ENCODE measurements at places on chromosomes 1 and 21.

- no peak for DNase-seq
Measured at GRCh38 chr1:25832336-25833037, 12.7 kb downstream of the MTFR1L start.

- DNase-seq: no peak
Measured at GRCh38 chr1:4045397-4046010, 145.4 kb upstream of the C1orf174 start.

- DNase-seq: no peak
Measured at GRCh38 chr1:236753516-236753915, 41.6 kb upstream of the MTR start.

GRCh38 chr1:113983391-113983790 is 4.1 kb downstream of the OLFML3 start:
- DNase-seq: no peak

DNA sequence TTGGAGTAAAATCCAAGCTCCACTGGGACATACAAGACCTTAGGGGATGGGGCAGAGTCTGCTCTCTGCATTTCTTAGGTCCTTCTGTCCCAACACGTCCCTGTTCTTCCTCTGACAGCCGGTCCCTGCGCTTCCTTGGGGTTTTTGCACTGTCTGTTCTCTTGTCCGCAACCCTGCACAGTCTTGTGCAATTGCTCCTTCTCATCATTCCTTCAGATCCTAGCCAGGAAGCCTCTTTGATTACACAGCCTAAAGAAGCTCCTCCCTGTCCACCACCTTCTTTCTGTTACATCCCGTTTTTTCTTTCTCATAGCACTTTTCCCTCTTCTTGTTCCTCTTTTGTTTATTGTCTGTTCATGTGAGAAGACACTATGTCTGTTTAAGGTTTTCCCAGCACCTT is 19.9 kb downstream of the ACOT11 start:
- DNase-seq: no peak

- no peak for DNase-seq
Measured at GRCh38 chr21:43948740-43949498, 63.2 kb upstream of the TRAPPC10 start.

DNA sequence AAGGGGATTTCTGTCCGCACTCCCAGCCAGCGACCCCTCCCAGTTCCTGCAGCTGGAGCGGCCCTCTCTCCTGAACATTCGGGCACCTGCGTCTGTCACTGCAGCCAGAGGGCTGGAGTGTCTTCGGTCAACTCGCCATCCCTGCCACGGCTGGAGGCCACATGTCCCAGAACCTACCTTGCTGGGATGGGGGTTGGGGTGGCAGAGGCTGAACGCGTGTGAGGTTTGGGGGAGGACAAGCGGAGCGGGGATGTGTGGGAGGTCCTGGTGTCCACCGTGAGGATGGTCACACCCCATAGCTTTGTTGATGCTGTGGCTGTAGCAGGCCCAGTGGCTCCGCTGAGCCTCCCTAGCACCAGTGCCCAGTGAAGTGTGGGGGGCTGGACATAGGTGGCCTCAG is 14.8 kb upstream of the C1orf174 start:
- DNase-seq: no peak

- DNase-seq: no peak
Measured at GRCh38 chr21:45979651-45980050, 1.9 kb upstream of the COL6A1 start.

GRCh38 chr21:31218830-31219608 is 125.0 kb downstream of the TIAM1 start:
- no peak for DNase-seq

DNA sequence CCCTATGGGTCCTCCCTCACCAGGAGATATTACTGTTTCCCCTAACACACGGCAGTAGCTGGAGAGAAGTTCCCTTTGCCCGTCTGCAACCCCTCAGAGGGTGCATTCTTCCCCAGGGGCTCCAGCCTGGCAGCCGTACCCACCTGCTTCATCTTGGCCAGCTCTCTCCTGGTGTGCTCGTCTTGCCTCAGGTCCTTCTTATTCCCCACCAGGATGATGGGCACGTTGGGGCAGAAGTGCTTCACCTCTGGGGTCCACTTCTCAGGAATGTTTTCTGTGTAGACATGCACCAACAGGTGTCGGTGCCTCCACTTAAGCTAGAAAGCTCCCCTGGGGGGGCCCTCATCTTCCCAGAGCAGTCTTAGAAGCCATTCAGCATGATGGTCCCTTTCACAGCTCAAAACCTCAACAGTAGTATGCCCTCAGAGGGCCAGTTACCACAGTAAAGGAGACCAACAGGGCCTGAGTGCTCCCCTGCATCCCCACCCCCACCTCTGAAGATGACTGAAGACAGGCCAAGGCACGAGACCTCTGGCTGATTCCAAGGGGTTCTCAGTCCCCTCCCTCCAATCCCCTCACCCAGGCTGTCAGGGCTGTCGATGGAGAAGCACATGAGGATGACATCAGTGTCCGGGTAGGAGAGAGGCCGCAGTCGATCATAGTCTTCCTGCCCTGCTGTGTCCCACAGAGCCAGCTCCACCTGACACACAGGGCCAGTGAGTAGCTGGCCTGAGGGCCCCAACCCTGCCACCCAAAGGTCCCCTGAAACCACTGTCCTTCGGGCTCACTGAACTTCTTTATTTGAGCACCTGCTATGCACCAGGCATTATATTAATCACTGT is 4.3 kb downstream of the RHOC start:
- DNase-seq: no peak

- no peak for DNase-seq
Measured at GRCh38 chr1:246324711-246325110, 182.4 kb downstream of the SMYD3 start.

DNA sequence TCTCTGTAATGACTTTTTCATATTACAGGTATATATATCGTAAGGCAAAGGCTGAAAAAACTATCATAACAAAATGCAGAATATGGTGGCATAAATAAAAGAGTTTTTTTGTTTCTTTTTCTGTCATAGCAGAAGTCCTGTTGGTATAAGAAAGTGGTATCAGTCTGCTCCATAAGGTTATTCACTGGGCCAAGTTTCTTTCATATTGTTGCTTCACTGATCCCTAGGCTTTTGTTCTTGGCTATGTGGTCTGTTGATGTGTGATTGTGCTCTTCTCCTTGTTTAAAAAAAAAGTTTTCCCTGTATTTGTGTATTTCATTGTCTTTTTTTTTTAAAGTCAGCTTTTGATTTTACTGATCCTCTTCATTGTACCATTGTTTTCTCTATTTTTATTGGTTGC is 26.0 kb downstream of the PTBP2 start:
- DNase-seq: no peak

Measured in activated CD8-positive, alpha-beta memory T cell treated with anti-CD3 and anti-CD28 coated beads for 1 hour (primary cell).